Forelimb muscle (tissue), 1 donor: ENCODE measurements at places on chromosomes 6 and 20.
A peak's percentile ranks its signal among the peaks of the same experiment; 100 is the strongest.

DNA sequence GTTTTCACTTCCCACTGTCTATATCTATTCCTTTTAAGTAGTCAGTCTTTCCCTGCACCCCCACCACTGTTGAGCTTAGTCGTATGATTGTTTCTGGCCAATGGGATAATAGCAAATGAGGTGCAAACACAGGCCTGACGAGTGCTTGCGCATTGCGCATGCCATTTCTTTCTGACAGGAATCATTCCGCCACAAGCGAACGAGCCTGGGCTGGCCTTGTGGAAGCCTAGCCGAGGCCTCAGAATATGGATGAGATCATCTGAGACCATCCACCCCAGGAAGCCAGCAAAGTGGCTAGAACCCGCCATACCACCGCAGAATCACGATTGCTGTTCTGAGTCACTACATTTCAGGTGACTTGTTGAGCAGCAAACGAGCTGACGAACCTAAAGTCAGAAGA is 52.2 kb upstream of the PRL start:
- no peak for DNase-seq

DNA sequence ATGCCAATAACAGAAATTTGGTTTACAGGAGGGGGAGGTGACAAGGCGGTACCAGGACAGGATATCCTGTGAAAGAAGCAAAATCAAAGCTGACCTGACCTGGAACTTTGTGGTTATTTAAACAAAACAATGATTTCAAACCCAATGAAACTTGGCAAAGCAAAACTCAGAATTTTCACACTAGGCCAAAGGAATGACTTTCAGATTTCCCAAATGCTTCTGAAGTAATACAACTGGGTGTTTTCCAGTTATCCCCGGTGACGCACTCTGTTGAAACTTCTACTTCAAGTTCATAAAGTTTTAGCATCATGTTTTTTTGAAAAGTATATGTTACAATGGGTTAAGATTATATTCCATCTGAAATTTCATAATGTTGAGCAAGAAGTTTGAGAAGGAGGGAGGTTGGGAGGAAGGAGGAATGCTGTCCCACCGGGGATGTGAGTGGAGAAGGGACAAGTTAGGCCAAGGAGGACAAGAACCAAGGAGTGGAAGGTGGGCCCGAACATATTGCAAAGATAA is 78.1 kb upstream of the TRAF3IP2 start:
- no peak for DNase-seq

- peak; percentile 53 for DNase-seq
Measured at GRCh38 chr6:141464490-141464889, 668.2 kb upstream of the GJE1 start.

DNA sequence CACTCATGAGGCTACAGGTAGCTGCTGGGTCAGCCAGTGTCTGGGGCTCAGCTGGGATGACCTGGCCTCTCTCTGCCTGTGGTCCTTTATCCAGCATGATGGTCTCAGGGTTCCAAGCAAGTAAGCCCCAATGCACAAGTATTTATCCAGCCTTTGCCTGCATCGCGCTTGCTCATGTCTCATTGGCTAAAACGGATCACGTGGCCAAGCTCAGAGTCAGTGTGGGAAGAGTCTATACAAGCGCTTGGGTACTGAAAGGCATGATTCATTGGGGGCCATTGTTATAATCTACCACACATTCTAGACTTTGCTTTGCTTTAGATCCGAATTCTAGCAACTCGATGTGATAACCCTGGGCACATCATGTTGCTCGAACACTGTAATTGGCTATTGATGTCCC is 48.3 kb downstream of the PPP1R16B start:
- no peak for DNase-seq

DNA sequence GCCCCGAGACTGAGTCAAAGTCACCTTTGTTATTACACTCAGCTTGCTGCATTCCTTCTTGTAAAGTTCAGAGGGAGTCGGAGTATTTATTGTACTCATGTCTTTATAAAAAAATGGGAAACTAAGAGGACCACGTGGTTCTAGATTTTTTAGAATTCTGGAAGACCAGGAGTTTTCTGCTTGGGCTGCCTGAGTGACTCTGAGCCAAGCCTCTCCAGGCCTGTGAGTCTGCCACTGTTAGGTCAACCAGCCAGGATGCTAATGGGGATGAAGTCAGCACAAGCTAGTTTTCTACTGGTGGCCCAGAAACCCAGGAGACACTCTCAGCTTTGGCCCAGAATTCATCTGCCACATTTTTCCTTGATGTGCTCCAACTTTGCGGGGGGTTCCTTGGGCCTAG is 453.5 kb upstream of the SULF2 start:
- no peak for DNase-seq
